Karpas-422 (cell line): ENCODE measurements at places on chromosomes 3 and 15.

DNA sequence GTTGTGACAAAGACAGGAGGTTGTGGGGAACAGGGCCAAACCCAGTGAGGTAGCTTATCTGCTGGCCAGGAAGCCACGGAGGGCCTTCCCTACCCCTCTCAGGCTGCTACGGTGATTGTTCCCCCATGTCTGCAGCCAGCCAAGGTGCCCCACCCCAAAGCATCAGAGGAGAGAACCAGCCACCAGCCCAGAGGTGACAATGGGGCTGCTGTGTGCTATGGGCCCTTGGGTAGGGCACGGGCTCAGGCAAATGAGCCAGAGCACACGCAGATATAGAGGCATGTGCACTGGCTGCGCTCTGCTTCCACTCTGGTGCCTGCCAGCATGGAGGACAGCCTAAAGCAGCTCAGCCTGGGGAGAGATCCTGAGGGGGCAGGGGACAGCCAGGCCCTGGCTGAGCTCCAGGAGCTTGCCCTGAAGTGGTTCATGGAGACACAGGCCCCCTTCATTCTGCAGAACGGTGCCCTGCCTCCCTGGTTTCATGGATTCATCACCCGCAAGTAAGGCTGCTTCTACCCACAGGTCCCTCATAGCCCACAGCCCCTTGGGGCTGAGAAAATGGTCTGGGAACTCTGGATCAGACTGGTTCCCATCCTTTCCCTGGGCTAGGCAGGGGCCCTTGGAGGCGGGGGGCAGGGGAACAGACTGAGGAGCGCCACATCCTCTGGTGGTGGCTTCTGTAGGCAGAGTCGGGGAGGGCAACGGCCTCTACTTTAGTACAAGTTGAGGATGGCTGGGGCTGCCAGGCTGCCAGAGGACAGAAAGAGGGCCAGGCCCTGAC is at the start of gene SH2D7:
Gene SH2D7 (plus strand): TSS at position 301 of the 781 bp plus-strand sequence. CDS start 24 bp downstream, at position 325.
- peaks cover 9% of the 10 kb centered on the region for H3K4me1 ChIP-seq
- no peak within 1 kb of the TSS for H3K27ac ChIP-seq
- H3K36me3 ChIP-seq, result no peaks in the 10 kb centered on the region
- no peaks in the 10 kb centered on the region for H3K27me3 ChIP-seq
- DNase-seq, result no peak

DNA sequence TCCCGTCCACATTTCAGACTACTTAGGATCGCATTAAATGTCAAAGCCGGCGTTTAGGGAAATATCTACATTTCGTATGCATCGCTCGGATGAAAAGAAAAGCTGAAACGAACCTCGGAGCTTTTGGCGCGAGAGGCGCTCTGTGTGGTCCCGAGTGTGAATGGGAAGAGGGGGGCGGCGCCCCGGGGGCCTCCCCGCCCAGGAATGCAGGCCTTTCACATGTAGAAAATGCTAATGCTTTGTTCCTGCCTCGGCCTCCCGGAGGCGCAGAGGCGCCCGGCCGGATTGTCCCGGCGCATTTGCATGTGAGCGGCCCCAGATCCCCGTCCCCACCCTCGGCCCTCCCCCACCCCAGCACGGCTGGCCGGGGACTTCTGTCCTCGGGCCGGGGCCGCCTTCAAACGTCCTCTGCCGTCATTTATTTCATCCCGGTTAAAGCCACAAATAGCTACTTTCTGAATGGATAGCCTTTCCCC is 37.0 kb upstream of the TRIM71 start:
- peak overlapping the region; percentile 83 for H3K4me3 ChIP-seq
- DNase-seq, result peak; percentile 56
- H3K27ac ChIP-seq, result no peak overlapping the region
- peaks cover 10% of the 10 kb centered on the region for H3K4me1 ChIP-seq
- H3K27me3 ChIP-seq, result no peaks in the 10 kb centered on the region

DNA sequence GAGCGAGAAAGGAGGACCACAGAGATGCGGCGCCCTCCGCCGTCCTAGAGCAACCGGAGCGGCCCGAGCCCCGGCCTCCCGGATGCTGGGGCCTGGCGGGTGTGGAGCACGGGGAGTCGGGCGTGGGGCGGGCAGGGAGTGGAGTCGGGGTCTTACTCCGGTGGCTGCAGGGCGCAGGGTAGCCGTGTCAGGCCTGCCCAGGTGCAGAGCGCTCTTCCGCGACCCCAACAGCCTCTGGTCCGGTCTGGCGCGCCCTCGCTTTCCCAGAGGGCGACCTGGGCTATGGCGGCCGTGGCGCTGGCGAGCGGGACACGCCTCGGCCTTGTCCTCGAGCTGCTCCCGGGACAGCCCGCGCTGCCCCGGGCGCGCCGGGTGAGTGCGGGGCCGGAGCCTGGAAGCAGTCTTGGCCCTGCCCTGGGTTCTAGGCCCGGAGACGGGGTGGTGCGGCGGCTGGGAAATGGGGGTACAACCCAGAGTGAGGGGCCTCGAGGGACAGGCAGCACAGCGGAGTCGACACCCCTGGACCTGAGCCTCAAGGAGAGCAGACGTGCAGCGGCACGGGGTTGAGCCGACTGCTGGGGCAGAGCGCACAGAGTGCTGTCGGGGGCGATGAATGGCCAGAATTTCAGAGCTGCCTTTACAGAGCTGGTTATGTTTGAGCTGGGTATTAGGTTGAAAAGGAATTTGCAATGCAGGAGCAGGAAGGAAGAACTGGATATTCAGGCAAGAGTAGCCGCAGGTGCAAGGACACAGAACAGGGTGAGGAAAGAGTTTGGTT is at the start of gene ZNF662:
Gene ZNF662 (plus strand): TSS at position 73 of the 778 bp plus-strand sequence. CDS start 1,973 bp downstream, outside the sequence.
- no peak within 1 kb of the TSS for H3K27ac ChIP-seq
- H3K4me1 ChIP-seq, result no peaks in the 10 kb centered on the region
- DNase-seq, result no peak
- no peak within 1 kb of the TSS for H3K4me3 ChIP-seq
- H3K36me3 ChIP-seq, result no peaks in the 10 kb centered on the region
- H3K27me3 ChIP-seq, result no peaks in the 10 kb centered on the region

DNA sequence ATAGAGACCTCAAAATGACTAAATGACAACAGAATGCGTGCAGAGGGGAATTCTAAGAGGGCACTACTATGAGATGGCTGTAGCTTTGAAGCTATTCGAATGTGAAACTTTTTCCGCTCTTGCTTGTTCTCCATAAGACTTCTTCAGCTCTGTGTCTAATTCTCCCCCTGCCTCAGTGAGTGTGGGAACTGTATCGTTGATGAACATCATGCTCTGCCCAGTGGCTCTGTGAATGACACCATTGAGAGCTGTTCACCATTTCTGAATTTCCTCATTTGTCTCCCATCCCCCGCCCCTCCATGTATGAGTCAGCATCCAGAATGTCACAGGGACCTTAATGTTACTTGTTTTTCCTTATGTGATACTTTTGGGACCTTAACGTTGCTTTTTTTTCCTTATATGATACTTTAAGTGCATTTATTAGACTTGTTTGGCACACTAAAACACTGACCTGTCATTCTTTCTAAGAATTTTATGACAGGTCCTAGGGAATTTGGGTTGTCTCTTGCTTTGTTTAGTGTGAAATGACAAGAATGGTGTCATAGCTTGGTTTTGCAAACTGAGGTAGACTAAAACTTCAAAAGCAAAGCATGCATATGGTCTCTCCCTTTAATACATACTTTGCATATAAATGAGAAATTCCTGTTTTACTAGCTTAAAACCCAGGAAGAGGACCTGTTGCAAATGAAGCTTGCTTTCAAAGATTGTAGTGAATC is 99.6 kb downstream of the FNDC3B start:
- H3K27me3 ChIP-seq, result no peaks in the 10 kb centered on the region
- no peak for DNase-seq
- peaks cover 13% of the 10 kb centered on the region for H3K4me1 ChIP-seq
- H3K36me3 ChIP-seq, result no peaks in the 10 kb centered on the region
- no peak overlapping the region for H3K27ac ChIP-seq

- no peak overlapping the region for H3K27ac ChIP-seq
- H3K36me3 ChIP-seq, result no peaks in the 10 kb centered on the region
- no peak overlapping the region for H3K4me3 ChIP-seq
- no peak for DNase-seq
Measured at GRCh38 chr3:149529099-149529498, 54.6 kb downstream of the TM4SF4 start.

DNA sequence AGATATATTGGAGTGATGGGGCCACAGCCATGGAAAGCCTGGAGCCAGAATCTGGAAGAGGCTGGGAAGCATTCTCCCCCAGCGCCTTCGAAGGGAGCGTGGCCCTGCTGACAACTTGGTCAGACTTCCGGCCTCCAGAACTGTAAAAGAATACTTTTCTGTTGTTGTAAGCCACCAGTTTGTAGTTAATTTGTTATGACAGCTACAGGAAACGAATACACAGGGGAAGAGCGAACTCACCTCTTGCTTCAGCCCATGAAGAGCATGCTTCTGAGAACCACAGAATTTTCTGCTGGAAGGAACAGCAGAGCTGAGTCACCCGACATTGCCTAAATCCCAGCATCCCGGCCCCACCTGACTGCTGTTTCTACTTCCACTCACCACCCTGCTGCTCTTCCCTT is 501.7 kb downstream of the SHQ1 start:
- DNase-seq, result no peak
- H3K36me3 ChIP-seq, result no peaks in the 10 kb centered on the region
- no peaks in the 10 kb centered on the region for H3K27me3 ChIP-seq
- H3K4me3 ChIP-seq, result no peak overlapping the region
- no peak overlapping the region for H3K27ac ChIP-seq
- H3K4me1 ChIP-seq, result no peaks in the 10 kb centered on the region

GRCh38 chr3:16309558-16309957 is 44.5 kb downstream of the OXNAD1 start:
- peaks cover 24% of the 10 kb centered on the region for H3K4me1 ChIP-seq
- H3K4me3 ChIP-seq, result no peak overlapping the region
- H3K27ac ChIP-seq, result peak overlapping the region; percentile 46
- H3K27me3 ChIP-seq, result no peaks in the 10 kb centered on the region

- H3K4me1 ChIP-seq, result no peaks in the 10 kb centered on the region
- H3K36me3 ChIP-seq, result no peaks in the 10 kb centered on the region
- no peak overlapping the region for H3K4me3 ChIP-seq
- H3K27me3 ChIP-seq, result no peaks in the 10 kb centered on the region
- H3K27ac ChIP-seq, result no peak overlapping the region
Measured at GRCh38 chr15:76401285-76401684, 64.7 kb downstream of the ISL2 start.

GRCh38 chr3:116969646-116970045 is 260.1 kb downstream of the TUSC7 start:
- H3K27ac ChIP-seq, result no peak overlapping the region
- no peak for DNase-seq

DNA sequence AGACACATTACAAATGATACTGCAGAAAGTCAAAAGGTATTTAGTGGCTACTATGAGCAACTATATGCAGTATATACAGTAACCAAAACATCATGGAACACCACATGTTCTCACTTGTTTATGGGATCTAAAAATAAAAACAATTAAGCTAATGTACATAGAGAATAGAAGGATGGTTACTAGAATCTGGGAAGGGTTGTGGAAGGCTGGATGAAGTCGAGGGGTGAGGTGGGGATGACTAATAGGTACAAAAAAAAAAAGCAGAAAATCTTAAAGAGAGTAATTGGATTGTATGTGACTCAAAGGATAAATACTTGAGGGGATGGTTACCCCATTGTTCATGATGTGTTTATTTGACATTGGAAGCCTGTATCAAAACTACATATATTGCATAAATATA is 848.8 kb upstream of the GBE1 start:
- no peaks in the 10 kb centered on the region for H3K27me3 ChIP-seq
- DNase-seq, result no peak
- H3K4me1 ChIP-seq, result no peaks in the 10 kb centered on the region
- no peaks in the 10 kb centered on the region for H3K36me3 ChIP-seq
- H3K4me3 ChIP-seq, result no peak overlapping the region
- H3K27ac ChIP-seq, result no peak overlapping the region

GRCh38 chr3:171439996-171440395 is 20.2 kb downstream of the TNIK start:
- no peaks in the 10 kb centered on the region for H3K36me3 ChIP-seq
- no peak overlapping the region for H3K27ac ChIP-seq
- H3K4me3 ChIP-seq, result no peak overlapping the region
- no peaks in the 10 kb centered on the region for H3K27me3 ChIP-seq
- DNase-seq, result no peak

DNA sequence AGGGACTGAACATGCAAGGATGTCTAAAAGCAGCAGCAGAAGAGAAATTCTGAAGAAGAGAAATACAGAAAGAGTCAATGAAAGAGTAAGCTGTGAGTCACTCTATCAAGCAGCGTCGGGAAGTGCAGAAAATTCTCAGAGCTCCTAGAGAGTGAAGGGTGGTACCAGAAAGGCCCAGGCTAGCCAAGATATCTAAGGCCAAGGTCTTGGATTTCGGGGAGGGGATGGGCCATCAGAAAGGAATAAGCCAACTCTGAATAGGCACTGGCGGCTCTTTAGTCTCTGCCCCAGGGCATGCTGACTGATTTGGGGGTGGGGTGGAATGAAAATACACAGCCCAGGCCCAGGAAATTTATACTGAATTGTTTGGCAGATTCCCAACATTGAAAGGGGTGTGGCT is 70.8 kb downstream of the GPR156 start:
- no peak for DNase-seq
- no peaks in the 10 kb centered on the region for H3K27me3 ChIP-seq
- H3K4me1 ChIP-seq, result peaks cover 8% of the 10 kb centered on the region

- H3K4me1 ChIP-seq, result peaks cover 10% of the 10 kb centered on the region
- no peak overlapping the region for H3K27ac ChIP-seq
- no peak overlapping the region for H3K4me3 ChIP-seq
- DNase-seq, result no peak
- no peaks in the 10 kb centered on the region for H3K36me3 ChIP-seq
Measured at GRCh38 chr3:49668861-49669260, 5.3 kb upstream of the APEH start.

DNA sequence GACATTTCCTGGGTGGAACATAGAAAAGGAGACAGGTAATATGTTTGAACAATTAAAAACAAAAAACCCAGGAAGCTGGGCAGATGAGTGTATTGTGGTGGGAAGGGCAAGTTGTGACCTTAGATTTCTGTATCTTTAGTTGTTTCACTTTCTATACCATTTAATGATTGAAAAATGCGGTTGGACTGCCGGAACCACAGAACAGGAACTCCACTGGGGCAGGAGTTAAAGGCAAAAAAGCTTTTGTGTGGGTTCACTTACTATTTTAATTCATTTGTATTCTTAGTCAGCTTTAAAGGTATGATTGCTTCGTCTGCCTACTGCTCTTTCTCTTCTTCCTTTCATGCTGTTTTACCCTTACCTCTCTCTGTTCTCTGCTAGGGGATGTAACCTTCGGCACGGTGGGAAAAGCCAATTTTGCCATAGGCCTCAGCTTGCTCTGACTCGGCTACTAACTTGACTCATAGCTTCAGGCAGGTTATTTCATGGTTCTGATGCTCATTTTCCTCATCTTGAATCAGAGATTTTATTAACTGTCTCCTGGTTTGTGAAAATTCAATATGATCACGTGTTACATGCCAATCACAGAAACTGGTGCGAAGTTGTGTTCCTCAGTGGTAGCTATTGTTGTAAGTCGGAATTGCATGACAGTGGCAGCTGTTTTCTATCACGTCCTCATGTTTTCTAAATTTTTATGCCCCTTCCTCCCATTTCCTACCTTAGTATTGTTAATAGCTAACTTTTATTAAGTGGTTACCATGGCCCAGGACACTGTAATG is 1.6 kb upstream of the MCTP2 start:
- H3K4me3 ChIP-seq, result peak overlapping the region; percentile 88; the same call in 1 of the 2 replicates
- no peaks in the 10 kb centered on the region; the same call in 1 of the 2 replicates for H3K27me3 ChIP-seq
- no peaks in the 10 kb centered on the region for H3K36me3 ChIP-seq
- H3K4me1 ChIP-seq, result peaks cover 58% of the 10 kb centered on the region
- DNase-seq, result no peak
